Gastroesophageal sphincter (tissue), 4 donors: ENCODE measurements at places on chromosomes 6 and 20. TPM values are rescaled to one million over a fixed set of nuclear protein-coding genes. Genes with fewer than 3 reads are reported as not detected.

The CLVS2 gene
- total RNA-seq = 0.54 TPM

GRCh38 chr20:8616792-8617191 lies 452.1 kb upstream of the PLCB4 start:
- ATAC-seq = peak; percentile 71
- H3K27me3 ChIP-seq = no peaks in the 10 kb centered on the region
- H3K4me3 ChIP-seq = no peak overlapping the region
- H3K36me3 ChIP-seq = no peaks in the 10 kb centered on the region

DNA sequence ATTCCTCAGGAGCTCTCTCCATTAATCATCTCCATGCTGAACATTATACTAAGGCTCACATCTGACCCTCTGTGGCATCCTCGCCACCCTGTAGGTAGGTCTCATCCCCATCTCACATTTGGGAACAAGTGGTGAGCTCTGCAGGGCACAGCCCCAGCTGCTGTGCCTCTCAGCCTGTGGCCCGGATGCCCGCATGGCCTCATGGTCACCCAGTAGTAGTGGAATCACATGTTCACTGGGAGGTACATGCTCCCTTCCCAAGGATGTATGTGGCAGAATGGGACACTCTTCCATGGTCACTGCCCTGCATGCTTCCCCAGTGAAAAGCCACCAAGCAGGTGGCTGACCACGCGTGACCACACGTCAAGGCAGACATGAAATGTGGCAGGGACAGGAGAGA lies 26.3 kb upstream of the APMAP start:
- H3K36me3 ChIP-seq = no peaks in the 10 kb centered on the region
- no peak for ATAC-seq
- no peak overlapping the region for H3K4me3 ChIP-seq
- peaks cover 14% of the 10 kb centered on the region for H3K4me1 ChIP-seq

DNA sequence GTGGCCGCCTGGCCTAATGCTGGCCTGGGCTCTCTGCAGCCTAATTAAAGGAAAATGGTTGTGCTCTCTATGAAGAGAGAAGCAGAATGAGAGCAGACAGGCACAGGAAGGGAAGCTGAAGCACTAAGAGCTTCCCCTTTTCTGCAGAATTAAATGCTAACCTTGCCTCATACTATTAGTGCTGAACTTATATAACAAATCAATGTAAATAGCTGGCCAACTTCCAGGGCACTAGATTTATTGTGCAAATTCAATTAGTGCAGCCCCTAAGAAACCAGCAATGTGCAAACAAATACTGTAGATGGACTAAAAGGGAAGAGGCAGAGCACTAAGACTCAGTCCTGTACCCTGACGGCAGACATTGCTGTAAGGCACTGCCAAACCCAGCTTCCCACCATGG lies 36.1 kb upstream of the INSM1 start:
- H3K4me3 ChIP-seq = no peak overlapping the region
- H3K27ac ChIP-seq = no peak overlapping the region

GRCh38 chr20:12847872-12848271 lies 160.9 kb upstream of the SPTLC3 start:
- no peaks in the 10 kb centered on the region for H3K27me3 ChIP-seq
- ATAC-seq = no peak
- H3K4me1 ChIP-seq = no peaks in the 10 kb centered on the region
- H3K4me3 ChIP-seq = no peak overlapping the region
- H3K36me3 ChIP-seq = no peaks in the 10 kb centered on the region
- H3K27ac ChIP-seq = no peak overlapping the region

The COX7A2 gene
- 495 TPM for total RNA-seq

The GPLD1 gene
- 3.8 TPM for total RNA-seq

- H3K4me3 ChIP-seq = no peak overlapping the region
- H3K36me3 ChIP-seq = no peaks in the 10 kb centered on the region
- peaks cover 25% of the 10 kb centered on the region for H3K4me1 ChIP-seq
- peaks cover 52% of the 10 kb centered on the region for H3K27me3 ChIP-seq
- no peak for ATAC-seq
These were observed 156.4 kb downstream of the OR2B2 start for GRCh38 chr6:27755768-27756167.

- no peaks in the 10 kb centered on the region for H3K27me3 ChIP-seq
- H3K27ac ChIP-seq = peak overlapping the region; percentile 39
- peaks cover 32% of the 10 kb centered on the region for H3K36me3 ChIP-seq
- H3K4me1 ChIP-seq = no peaks in the 10 kb centered on the region
These were observed 18.0 kb downstream of the BAG2 start for GRCh38 chr6:57190140-57190539.

- H3K27ac ChIP-seq = no peak overlapping the region
- H3K4me1 ChIP-seq = no peaks in the 10 kb centered on the region
- H3K36me3 ChIP-seq = no peaks in the 10 kb centered on the region
- no peaks in the 10 kb centered on the region for H3K27me3 ChIP-seq
These were observed 299.9 kb downstream of the EYA4 start for GRCh38 chr6:133541040-133541439.

GRCh38 chr20:29319725-29320124 lies 1937.7 kb upstream of the DEFB115 start:
- no peaks in the 10 kb centered on the region for H3K4me1 ChIP-seq
- H3K36me3 ChIP-seq = no peaks in the 10 kb centered on the region
- H3K27me3 ChIP-seq = peaks cover 55% of the 10 kb centered on the region
- no peak for ATAC-seq
- no peak overlapping the region for H3K4me3 ChIP-seq

The PACRG gene
- total RNA-seq = 1.0 TPM

GRCh38 chr6:142816031-142816430 lies 128.9 kb downstream of the HIVEP2 start:
- peaks cover 7% of the 10 kb centered on the region for H3K4me1 ChIP-seq
- H3K27me3 ChIP-seq = no peaks in the 10 kb centered on the region
- H3K4me3 ChIP-seq = no peak overlapping the region
- no peak for ATAC-seq
- no peak overlapping the region for H3K27ac ChIP-seq

GRCh38 chr6:64712606-64713005 lies 994.4 kb downstream of the EYS start:
- no peaks in the 10 kb centered on the region for H3K36me3 ChIP-seq
- H3K27ac ChIP-seq = no peak overlapping the region
- no peak overlapping the region for H3K4me3 ChIP-seq
- ATAC-seq = no peak
- H3K4me1 ChIP-seq = no peaks in the 10 kb centered on the region

DNA sequence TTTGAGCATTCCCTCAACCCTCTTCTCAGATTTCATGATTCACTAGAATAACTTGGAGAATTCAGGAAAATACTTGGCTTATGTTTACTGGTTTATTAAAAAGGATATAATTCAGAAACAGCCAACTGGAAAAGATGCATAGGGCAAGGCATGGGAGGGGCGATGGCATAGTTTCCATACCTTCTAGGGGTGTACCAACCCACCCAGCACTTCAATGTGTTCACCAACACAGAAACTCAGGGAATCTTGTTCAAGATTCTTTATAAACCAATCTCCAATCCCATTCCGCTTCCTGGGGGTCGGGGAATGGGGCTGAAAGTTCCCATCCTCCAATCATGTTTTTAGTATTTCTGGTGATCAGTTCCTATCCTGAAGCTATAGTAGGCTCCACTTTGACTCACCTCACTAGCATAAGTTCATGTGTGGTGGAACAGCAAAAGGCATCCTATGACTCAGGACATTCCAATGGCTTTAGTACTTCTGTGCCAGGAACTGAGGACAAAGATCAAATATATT lies 164.4 kb downstream of the SIM1 start:
- no peaks in the 10 kb centered on the region for H3K4me1 ChIP-seq
- H3K36me3 ChIP-seq = no peaks in the 10 kb centered on the region
- no peak overlapping the region for H3K4me3 ChIP-seq
- ATAC-seq = no peak
- H3K27ac ChIP-seq = no peak overlapping the region

GRCh38 chr6:7243179-7243981 lies 69.6 kb downstream of the SSR1 start:
- H3K36me3 ChIP-seq = peaks cover 66% of the 10 kb centered on the region
- H3K27ac ChIP-seq = peak overlapping the region; percentile 9
- H3K4me1 ChIP-seq = no peaks in the 10 kb centered on the region
- H3K4me3 ChIP-seq = no peak overlapping the region
- H3K27me3 ChIP-seq = no peaks in the 10 kb centered on the region

The PRL gene
- total RNA-seq = not detected

The IP6K3 gene
- total RNA-seq = 3.0 TPM

DNA sequence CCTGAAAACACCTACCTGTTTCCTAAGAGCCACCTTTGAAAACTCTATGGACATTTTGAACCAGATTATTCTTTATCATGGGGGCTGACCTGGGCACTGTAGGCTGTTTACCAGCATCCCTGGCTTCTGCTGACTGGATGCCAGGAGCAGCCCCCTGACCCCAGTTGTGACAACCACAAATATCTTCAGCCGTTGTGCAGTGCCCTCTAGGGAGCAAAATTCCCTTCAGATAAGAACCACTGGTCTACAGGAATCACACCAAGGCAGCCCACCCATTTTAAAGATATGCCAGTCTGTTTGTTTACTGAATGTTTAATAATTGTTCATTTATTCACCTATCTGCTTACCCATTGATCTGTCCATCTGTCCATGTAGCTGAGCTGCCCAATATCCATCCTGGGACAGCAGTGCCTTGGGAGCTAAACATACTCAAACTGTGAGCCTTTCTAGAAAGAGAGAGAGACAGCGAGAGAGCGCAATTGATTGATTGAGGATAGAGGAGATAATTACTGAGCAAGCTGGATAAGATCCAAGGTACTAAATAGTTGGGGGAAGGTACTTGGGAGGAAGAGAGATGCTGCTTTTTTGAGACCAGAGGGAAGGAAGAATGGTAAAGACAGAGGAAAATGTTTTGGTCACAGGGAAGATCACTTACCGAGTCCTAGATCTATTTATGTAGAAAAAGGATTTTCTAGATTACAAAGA lies 276.8 kb downstream of the NRN1 start:
- H3K36me3 ChIP-seq = no peaks in the 10 kb centered on the region
- H3K4me3 ChIP-seq = no peak overlapping the region
- no peaks in the 10 kb centered on the region for H3K27me3 ChIP-seq

DNA sequence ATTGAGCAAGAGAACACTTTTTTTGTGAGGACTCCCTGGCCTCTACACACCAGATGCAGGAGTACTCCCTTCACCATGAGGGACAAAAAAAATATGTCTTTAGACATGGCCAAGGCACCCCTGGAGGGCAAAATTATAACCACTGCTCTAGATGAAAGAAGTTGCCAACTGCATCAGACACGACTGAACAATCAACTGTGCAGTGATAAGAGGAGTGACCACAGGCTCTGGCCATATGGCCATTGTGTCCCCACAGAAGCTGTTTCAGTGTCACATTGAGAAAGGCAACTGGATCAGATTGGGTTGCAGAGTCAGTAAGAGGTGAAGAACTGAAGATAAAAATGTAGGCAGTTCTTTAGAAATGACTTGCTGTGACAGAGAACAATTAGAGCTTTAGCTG lies 85.7 kb downstream of the C6orf118 start:
- no peaks in the 10 kb centered on the region for H3K4me1 ChIP-seq
- H3K4me3 ChIP-seq = no peak overlapping the region
- H3K27ac ChIP-seq = no peak overlapping the region
- ATAC-seq = no peak
- H3K27me3 ChIP-seq = no peaks in the 10 kb centered on the region

DNA sequence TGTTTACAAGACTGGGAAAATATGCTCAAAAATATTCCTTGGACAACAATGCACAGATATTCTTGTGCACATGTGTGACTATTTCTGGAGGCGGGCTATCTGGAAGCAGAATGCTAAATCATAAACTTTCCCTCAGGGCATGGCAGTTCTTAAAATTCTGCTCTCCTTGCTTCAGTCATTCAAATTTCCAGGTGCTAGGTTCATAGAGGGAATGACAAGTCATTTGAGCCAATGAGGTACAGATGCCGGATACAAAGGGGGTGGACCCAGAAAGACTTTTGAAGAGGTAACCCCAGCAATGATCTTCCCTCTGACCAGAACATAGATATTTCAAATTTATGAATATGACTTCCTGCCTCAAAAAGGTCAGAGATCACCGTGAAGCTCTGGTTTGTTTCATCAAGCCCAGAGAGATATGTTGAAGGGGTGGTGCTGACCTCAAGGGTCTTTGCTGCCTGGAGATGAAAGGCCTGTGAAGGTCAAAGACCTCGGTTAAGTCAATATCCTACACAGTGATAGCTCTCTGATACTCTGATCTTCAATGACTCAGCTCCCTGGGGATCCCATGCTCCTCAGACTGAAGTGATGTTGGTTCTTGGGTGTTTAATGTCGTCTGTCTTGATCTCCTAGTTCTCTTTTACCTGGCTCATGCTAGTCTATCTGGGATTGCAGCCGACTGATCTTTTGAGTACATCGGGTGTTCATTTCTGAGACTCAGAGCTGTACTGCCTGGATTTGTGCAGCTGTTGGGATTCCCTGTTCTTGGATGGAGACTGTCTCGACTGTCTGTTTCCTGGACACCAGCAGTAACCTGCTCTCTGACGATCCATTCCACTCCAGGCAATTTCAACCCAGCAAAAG lies 47.5 kb upstream of the TSHZ2 start:
- no peaks in the 10 kb centered on the region for H3K36me3 ChIP-seq
- no peaks in the 10 kb centered on the region for H3K27me3 ChIP-seq
- no peak for ATAC-seq
- H3K4me1 ChIP-seq = no peaks in the 10 kb centered on the region

The FUT9 gene
- not detected for total RNA-seq

DNA sequence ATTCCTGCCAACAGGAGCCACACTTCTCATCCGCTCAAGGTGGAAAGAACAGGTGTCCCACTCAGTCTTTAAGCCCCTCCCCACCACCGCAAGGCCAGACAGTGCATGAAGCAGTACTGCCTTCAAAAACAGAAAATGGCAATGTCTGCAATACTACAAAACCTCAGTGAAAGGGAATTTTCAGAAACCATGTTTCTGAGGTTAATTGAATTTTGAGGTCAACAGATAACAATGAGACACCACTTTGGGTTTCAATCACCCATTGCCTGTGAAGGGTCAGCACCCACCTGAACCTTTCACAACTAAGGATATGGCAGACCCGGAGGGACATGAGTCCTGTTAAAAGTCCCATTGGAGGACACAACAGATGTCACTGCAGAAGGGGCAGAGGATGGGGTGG lies 13.0 kb downstream of the ZC3H12D start:
- no peak for ATAC-seq
- peaks cover 3% of the 10 kb centered on the region for H3K27me3 ChIP-seq
- no peak overlapping the region for H3K4me3 ChIP-seq

GRCh38 chr6:17737704-17738252 lies 31.1 kb upstream of the NUP153 start:
- H3K36me3 ChIP-seq = no peaks in the 10 kb centered on the region
- ATAC-seq = no peak
- no peak overlapping the region for H3K27ac ChIP-seq
- no peak overlapping the region for H3K4me3 ChIP-seq
- no peaks in the 10 kb centered on the region for H3K27me3 ChIP-seq

GRCh38 chr6:31462026-31462963 lies 35.6 kb upstream of the MICB start:
- no peaks in the 10 kb centered on the region for H3K27me3 ChIP-seq
- no peak for ATAC-seq
- peak overlapping the region; percentile 64 for H3K27ac ChIP-seq
- H3K4me3 ChIP-seq = no peak overlapping the region
- no peaks in the 10 kb centered on the region for H3K4me1 ChIP-seq

The TMC2 gene
- total RNA-seq = not detected

The TTLL9 gene
- not detected for total RNA-seq
